ENCODE measurements at places on chromosomes 11 and 22. TPM values are rescaled to one million over a fixed set of nuclear protein-coding genes. Genes with fewer than 3 reads are reported as not detected.

DNA sequence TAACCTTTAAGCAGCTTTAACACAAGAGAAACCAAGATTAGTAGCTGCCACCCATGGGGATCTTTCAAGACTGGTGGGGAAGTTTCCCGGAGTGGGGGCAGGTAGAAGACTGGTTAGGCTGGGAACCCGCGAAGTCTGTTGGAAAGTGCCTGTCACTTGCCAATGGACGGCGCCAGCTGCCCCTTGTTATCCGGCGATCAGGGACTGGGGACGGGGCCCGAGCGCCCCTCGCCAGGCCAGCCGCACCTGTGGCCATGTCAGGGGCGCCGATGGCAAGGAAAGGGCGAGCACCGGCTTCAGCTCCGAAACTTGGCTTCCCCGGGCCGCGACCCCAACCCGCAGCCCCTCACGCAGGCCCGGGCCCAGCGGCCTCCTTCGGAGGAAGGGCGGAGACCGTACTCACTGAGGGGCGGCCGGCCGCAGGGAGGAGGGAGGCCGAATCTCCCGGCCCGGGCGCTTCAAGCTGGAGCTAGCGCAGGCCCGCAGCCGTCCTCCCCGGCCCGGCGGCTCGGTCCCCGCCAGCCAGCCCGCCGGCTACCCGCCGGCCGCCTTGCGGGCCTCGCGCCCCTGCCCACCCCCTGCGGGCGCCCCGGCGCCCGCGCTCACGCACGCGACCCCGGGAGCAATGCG, 539 bp downstream of the EIF4ENIF1 start:
- peak; percentile 24 for DNase-seq
- peak overlapping the region; percentile 86 for H3K27ac ChIP-seq
- peaks cover 14% of the 10 kb centered on the region for H3K4me1 ChIP-seq

- H3K36me3 ChIP-seq = no peaks in the 10 kb centered on the region
- H3K4me3 ChIP-seq = no peak overlapping the region
- no peak overlapping the region for H3K27ac ChIP-seq
- no peak for DNase-seq
- H3K27me3 ChIP-seq = no peaks in the 10 kb centered on the region
Observed at GRCh38 chr11:94705891-94706615, 62.1 kb upstream of the AMOTL1 start.

- no peaks in the 10 kb centered on the region for H3K36me3 ChIP-seq
- H3K4me1 ChIP-seq = peaks cover 29% of the 10 kb centered on the region
- DNase-seq = no peak
- peaks cover 70% of the 10 kb centered on the region for H3K27me3 ChIP-seq
- no peak overlapping the region for H3K27ac ChIP-seq
Observed at GRCh38 chr11:128889657-128890213, 1.4 kb upstream of the KCNJ5 start.

DNA sequence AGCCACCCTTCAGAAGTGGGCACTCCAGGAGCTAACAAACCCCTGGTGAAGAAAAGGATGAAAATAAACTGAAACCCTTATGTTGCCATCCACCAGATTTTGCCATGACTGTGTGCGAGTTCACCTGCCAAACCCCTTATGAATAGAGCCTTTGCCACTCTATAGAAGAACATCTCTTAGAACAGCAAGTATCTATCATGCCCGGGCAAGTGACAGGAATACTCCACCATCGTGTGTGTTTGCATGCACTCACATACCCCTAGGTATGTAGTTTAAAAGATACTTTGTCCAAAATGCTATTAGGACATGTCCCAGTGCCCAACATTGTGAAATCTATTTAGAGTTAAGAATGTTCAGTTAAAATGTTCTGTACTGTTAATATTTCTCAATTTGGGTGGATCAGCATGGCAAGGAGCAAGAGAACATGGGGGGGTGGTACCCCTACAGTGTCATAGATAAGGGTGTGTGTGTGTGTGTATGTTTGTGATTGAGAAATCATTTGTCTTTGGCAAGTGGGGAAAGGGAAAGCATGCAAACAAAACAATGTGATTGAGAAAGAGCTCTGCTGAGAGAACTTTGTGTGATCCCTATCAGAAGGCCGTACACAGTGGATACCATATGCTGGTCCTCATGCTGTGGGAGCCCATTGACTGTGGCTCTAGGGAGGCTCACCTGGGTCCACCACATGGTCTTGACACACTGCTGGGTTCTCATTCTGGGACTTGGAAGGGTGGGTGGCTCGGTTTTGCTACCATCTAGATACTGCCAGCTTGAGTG, 94.9 kb downstream of the ZBTB16 start:
- peaks cover 3% of the 10 kb centered on the region for H3K36me3 ChIP-seq
- H3K27me3 ChIP-seq = no peaks in the 10 kb centered on the region
- DNase-seq = no peak

The NXPE2 gene
- total RNA-seq = not detected

DNA sequence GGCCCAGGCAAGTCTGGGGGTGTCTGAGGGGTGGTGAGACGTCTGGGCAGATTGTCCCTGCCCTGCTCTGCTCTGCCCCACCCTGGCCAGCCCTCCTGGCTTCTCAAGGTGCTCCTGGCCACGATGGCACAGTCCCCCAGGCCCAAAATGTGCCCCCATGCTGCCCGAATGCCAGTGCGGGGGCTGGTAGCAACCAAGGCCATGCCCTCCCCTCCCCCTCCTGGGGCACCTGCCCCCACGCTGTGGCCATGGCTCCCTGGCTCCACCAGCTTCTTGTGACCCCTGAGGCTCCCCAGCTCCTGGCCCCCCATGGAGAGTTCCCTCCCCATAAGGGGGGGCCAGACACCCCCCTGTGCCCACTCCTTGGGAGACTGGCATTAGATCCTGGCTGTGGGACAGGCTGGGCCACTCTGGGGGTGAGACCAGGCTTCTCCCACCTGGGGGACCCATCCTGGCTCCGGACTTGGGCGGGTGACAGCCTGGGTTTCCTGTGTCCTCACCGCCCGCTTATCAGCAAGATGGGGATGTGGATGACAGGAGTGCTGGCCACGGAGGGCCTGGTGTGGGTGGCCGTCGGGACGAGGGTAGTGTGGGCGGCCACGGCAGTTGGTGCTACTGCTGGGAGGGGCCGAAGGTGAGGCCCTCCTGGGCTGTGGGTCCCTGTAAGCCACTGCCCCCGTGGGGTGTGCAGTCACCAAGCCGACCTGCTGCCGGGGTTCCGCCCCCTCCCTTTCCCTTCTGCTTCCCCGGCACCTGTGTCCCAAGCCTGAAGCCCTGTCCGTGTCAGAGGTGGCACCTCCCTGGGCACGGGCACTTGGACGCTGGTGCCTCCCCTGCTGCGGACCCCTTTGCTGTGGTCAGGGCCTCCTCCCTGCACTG, 15.9 kb upstream of the MUC6 start:
- no peaks in the 10 kb centered on the region for H3K4me1 ChIP-seq
- no peaks in the 10 kb centered on the region for H3K36me3 ChIP-seq
- H3K27ac ChIP-seq = no peak overlapping the region

The TMPRSS13 gene
- 5.7 TPM for total RNA-seq

The PNPLA5 gene
- total RNA-seq = not detected

- no peaks in the 10 kb centered on the region for H3K36me3 ChIP-seq
- H3K4me1 ChIP-seq = peaks cover 22% of the 10 kb centered on the region
- DNase-seq = no peak
- H3K27me3 ChIP-seq = peaks cover 4% of the 10 kb centered on the region
- no peak overlapping the region for H3K4me3 ChIP-seq
Observed at GRCh38 chr11:19432370-19433061, 191.8 kb upstream of the E2F8 start.

The RIMBP3B gene
- 0.65 TPM for total RNA-seq

GRCh38 chr11:108857382-108857781, 192.5 kb downstream of the DDX10 start:
- no peak overlapping the region for H3K27ac ChIP-seq
- no peak overlapping the region for H3K4me3 ChIP-seq
- no peaks in the 10 kb centered on the region for H3K27me3 ChIP-seq

DNA sequence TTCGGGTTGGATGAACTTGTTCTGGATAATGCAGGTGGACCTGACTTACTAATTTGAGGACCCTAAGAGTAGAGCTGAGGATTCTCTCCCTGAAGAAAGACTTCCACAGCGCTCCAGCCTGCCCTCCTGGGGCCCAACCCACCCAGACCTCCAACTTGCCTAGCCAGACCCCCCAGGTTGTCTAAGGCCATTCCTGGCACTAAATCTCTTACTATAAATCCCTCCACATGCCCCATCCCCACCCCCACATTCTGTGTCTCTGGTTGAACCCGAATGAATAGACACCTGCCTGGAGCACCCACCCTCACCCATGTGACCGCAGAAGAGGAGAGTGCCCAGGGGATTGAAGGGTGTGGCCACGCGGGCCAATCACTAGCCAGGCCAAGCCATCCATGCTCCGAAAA, 1480.0 kb downstream of the TBC1D22A start:
- no peak overlapping the region for H3K4me3 ChIP-seq
- no peaks in the 10 kb centered on the region for H3K4me1 ChIP-seq
- peaks cover 69% of the 10 kb centered on the region for H3K27me3 ChIP-seq
- H3K27ac ChIP-seq = no peak overlapping the region
- no peaks in the 10 kb centered on the region for H3K36me3 ChIP-seq

GRCh38 chr11:11137339-11137738, 215.7 kb downstream of the CSNK2A3 start:
- peak overlapping the region; percentile 74 for H3K27ac ChIP-seq
- H3K4me1 ChIP-seq = peaks cover 46% of the 10 kb centered on the region
- no peak overlapping the region for H3K4me3 ChIP-seq
- H3K36me3 ChIP-seq = peaks cover 2% of the 10 kb centered on the region
- DNase-seq = no peak

DNA sequence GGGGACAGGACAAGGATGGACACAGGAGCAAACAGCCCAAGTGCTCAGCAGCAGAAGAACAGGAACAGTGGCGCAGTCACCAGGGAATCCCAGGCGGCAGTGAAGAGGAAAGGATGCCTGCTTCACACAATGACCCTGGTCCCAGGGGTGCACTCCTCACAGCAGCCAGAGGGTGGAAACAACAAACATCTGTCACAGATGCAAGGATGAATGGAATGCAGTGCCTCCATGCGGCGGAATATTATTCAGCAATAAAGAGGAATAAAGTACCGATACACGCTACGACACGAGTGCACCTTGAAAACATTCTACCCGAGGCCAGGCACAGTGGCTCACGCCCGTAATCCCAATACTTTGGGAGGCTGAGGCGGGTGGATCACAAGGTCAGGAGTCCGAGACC, 12.7 kb downstream of the CSNK1E start:
- H3K36me3 ChIP-seq = peaks cover 24% of the 10 kb centered on the region
- H3K4me1 ChIP-seq = peaks cover 13% of the 10 kb centered on the region
- no peaks in the 10 kb centered on the region for H3K27me3 ChIP-seq
- no peak overlapping the region for H3K4me3 ChIP-seq

- H3K36me3 ChIP-seq = peaks cover 10% of the 10 kb centered on the region
- no peaks in the 10 kb centered on the region for H3K27me3 ChIP-seq
- no peak overlapping the region for H3K4me3 ChIP-seq
- peaks cover 18% of the 10 kb centered on the region for H3K4me1 ChIP-seq
- peak overlapping the region; percentile 54 for H3K27ac ChIP-seq
Observed at GRCh38 chr11:46504817-46505613, 88.8 kb downstream of the AMBRA1 start.

GRCh38 chr11:86570020-86570419, 102.4 kb downstream of the ME3 start:
- peaks cover 2% of the 10 kb centered on the region for H3K27me3 ChIP-seq
- no peak overlapping the region for H3K4me3 ChIP-seq
- no peaks in the 10 kb centered on the region for H3K36me3 ChIP-seq

DNA sequence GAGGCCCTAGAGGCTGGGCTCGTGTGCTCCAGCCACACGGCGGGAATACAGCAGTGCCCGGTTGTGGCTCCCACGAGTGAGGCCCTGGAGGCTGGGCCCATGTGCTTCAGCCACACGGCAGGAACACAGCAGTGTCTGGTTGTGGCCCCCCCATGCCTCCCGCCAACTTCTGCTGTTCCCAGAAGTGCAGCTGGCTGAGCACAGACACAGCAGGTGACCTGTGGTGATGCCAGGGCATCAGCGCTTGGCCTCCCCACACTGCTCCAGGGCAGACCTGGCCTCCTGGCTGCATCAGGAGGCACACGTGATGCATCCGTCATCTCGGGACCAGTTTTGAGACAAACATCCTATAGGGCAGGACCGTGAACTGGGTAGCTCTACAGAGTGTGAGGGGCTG, 110.3 kb downstream of the KCNQ1OT1 start:
- H3K36me3 ChIP-seq = peaks cover 2% of the 10 kb centered on the region
- peaks cover 4% of the 10 kb centered on the region for H3K4me1 ChIP-seq

The NXPE1 gene
- total RNA-seq = not detected

The TST gene
- total RNA-seq = 41.9 TPM

The DDI1 gene
- not detected for total RNA-seq

All from progenitor cell of endocrine pancreas (in vitro differentiated cells).